Caudate nucleus (tissue), 63 donors: ENCODE measurements at places on chromosomes 2 and 18.

- DNase-seq, result no peak
Measured at GRCh38 chr2:172420216-172420615, 7.2 kb upstream of the ITGA6 start.

- DNase-seq, result no peak
Measured at GRCh38 chr2:176885001-176885643, 327.5 kb upstream of the HNRNPA3 start.

GRCh38 chr18:36334798-36335197, 37.3 kb downstream of the FHOD3 start:
- no peak for DNase-seq

DNA sequence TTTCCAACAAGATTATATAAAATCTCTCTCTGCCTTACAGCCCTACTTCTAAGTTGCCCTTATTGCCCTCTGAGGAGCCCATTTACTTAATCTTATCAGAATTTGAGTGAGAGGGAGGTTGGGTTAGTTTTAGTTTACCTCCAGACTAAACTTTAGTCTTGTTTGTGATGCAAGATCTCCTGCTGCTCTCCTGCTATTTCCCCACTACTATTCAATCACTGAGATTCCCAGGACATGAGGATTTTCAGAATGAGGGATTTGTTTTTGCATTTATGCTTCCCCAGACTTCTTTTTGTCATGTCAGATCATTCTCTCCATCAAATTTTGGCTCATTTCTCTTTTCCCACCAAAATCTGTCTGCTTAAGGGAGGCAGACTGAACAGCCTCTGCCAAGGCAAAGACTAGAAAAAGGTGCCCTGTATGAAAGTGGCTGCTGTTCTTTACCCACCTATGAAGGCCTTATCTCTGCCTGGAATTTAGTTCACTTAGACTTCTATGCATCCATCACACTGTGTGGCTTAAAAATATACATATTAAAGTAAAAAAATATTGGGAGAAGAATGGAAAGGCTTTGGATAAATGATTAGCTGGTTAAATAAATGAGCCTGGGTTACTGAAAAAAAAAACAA, 401.3 kb downstream of the PID1 start:
- no peak for DNase-seq

- DNase-seq, result no peak
Measured at GRCh38 chr2:118940486-118941120, 1.4 kb upstream of the MARCO start.

DNA sequence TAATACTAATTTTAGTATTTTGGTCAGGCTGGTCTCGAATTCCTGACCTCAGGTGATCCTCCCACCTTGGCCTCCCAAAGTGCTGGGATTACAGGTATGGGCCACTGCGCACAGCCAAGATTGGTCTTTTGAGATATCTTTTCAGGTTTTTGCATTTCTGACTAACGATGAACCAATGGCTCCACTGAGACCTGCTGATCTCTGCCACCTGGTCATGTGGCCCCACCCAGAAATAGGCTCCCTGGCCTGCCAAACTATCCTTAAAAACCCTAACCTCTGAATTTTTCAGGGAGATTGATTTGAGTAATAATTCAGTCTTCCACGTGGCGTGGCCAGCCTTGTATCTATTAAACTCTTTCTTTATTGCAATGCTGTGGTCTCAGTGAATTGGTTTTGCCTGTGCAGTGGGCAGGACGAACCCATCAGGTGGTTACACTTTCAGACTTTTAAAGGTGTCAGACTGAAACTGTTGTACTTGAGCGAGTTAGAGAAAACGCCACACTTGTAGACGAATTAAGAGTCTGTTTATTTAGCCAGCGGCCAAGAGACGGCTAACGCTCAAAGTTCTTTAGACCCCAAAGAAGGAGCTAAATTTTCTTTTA, 85.8 kb upstream of the MSH6 start:
- no peak for DNase-seq

GRCh38 chr2:118729760-118730159, 117.7 kb downstream of the EN1 start:
- no peak for DNase-seq

- no peak for DNase-seq
Measured at GRCh38 chr2:39730276-39730675, 48.8 kb downstream of the THUMPD2 start.

GRCh38 chr18:27520401-27520800, 335.3 kb upstream of the CHST9 start:
- DNase-seq, result no peak

GRCh38 chr2:102166189-102166845, 20.5 kb upstream of the IL1RL2 start:
- DNase-seq, result no peak

DNA sequence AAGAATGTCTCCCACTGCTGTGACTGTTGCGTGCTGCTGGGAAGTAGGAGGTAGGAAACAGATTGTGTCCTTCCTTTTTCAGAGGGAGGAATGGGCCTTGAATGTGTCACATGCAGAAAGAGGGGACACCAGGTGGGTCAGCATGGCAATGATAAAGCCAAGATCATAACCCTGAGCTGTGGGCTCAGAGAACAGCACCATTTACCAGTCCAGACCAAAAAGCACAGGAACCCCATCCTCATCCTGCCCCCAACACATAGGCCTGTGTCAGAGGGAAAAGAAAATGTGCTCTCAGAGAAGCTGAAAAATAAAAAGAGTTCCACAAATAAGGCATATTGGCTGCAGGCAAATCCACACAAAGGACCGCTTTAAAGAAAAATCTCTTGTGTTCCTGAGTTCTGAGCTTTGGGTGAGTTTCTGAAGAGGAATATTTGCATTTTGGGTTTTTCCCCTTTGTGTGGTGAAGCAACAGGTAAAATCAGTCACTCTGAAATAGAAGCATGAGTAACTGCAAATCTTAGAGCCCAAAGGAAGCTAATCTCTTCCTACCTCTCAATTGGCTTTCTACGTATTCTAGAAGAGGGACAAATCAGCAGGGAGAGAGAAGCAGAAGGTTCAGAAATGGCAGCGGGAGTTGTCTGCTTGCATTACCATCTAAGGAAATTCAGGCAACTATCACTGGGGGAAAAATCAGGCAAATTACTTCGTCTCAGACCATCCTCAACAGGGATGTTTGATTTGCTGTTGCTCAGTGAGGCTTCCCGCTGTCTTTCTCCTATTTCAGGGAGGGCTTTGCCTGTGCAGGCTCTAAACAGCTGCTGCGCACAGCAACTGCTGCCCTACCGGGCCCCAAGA, 106.8 kb downstream of the BCL11A start:
- no peak for DNase-seq

DNA sequence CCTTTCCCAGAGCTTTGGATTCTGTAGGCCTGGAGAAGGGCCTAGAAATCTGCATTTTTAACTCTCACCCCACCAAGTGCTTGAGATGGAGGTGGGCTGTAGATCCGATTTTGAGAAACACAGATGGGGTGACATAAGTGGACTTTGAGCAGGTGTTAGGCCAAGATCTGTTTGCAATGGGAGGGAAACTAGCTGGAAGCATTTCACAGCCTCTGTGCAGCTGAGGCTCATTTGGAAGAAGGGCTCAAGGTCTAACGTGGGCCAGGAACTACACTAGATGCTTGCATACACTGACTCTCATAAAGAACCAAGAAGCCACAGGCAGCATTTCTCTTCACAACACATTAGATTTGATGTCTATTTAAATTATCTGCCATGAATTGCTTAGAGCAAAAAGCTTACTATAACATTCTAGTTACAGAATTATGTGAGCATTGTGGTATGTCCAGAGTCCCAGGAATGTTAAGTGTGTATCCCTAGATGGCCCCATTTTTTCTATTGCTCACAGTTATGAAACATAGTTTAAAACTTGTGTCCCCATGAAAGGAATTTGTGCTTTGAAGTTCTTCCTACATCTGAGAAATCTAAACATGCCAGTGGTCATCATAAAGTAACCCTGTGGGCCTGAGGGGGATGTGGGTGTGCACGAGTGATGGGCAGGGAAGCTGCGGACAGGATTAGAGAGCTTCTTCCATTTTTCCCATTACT, 77.2 kb downstream of the CD28 start:
- no peak for DNase-seq

- DNase-seq, result no peak
Measured at GRCh38 chr18:41936471-41937134, 18.4 kb upstream of the PIK3C3 start.

DNA sequence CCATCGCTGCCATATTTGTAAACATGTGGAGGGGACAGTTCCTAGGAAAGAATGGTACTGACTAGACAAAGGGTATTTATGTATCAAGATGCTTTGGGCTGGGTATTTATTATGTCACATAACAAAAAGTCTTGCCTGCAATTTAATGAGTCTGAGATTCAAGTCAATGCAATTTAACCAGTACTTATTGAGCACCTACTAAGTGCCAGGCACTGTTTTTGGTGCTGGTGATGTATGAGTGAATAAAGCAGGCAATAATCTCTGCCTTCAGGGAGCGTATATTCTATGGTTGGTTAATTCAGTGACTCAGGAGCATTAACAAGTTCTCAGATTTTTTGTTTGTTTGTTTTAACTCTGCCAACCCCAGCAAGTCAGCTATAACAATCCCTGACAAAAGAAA, 24.6 kb upstream of the ACVR1 start:
- no peak for DNase-seq

DNA sequence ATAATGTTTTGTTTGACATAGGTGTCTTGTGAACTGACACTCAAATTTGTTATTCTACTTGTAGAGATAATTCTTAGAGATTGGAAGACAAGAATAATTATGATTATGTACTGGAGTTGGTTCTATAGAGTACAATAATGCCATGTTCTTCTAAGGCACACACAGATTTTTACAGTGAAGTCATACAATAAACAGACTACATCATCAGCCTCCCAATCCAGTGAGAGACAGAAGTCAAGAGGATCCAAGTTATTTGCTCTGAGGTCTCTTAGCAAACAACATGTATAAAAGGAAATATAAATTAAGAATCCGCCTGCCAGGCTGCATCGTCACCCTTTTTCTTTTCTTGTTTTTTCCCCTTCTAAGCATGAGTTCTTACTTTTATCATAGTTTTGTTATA, 613.5 kb upstream of the SETBP1 start:
- DNase-seq, result no peak

DNA sequence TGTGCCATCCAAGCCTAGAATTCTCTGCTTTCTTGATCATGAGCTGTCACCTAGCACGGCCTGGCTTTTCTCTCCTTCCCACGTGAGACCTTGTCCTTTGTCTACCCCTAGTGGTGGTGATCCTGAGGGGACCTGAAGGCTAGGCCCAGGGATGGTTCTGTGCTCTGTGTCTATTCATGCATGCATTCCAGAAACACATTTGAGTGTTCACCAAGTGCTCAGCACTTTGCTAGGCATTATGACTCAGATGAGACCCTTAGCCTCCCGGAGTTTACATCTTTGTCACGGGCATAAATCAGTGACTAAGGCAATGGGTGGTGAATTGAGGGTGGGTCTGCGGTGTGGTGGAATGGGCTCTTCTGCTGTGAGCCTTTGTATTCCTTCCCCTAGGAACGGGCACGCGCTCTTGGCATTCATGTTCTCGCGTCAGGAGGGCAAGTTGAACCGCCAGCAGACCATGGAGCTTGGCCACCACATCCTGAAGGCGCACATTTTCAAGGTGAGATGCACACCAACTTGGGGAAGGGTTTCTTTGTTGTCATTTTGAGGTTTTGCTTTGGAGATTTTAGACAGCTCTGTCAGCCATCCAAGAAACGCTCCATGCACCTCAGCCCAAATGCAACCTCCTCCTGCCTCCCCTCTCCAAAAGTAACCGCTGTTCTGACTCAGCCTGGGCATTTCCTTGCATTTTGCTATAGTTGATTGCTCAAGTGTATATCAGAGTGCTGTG, 100.9 kb downstream of the WDSUB1 start:
- DNase-seq, result no peak

- DNase-seq, result no peak
Measured at GRCh38 chr2:230779126-230779525, 66.5 kb downstream of the CAB39 start.

DNA sequence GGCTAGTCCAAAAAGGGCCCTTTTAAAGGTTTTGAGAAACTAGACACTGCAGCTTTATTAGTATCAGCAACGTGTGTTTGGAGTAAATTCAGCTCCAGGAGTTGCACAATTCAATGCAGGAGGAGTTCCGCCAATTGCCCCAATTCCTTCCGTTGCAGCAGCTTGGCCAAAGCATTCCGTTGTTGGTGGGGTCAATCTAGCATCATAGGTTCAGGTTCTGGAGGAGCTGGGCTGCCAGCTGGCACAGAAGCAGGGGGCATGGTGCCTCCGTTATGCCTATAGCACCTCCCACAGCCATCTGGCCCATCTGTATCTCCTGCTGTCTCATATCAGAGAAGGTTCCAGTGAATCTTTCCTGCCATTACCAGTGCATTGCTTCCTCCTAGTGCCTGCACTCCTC, 55.4 kb downstream of the REL start:
- no peak for DNase-seq

DNA sequence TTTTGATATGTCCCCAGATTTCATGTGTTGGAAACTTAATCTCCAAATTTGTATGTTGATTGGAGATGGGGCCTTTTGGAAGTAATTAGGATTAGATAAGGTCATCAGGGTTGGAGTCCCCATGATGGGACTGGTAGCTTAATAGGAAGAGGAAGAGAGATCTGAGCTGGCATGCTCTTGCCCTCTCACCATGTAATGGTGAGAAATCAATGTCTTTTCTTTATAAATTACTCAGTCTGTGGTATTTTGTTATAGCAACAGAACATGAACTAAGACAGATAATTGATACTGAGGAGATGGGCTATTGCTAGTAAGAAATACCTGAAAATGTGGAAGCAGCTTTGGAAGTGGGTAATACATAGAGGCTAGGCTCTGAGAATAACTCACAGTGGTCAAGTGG, 48.0 kb downstream of the CDC42EP3 start:
- DNase-seq, result no peak

- no peak for DNase-seq
Measured at GRCh38 chr2:166376488-166376828, 714 bp upstream of the SCN9A start.

DNA sequence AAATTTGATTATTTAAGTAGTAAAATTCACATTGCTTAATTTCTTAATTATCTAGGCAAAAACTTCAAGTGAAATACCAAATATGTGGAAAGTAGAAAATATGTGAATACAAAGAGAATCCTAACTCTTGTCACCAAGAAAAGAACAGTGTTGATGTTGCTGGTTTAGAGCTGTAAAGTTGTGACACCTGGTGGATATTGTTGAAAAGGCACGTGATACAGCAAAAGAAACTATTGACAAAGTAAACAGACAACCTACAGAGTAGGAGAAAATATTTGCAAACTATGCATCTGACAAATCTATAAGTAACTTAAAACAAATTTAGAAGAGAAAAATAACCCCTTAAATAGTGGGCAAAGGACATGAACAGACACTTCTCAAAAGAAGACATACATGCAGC, 25.6 kb upstream of the ZC3H15 start:
- no peak for DNase-seq
